IPS DF 19.7 (cell line): ENCODE measurements at places on chromosomes 1 and 21.

GRCh38 chr1:41855713-41856112 is 63.0 kb downstream of the HIVEP3 start:
- DNase-seq, result no peak

- no peak for DNase-seq
These were observed 59.4 kb downstream of the RUNX3 start for GRCh38 chr1:24870551-24871195.

DNA sequence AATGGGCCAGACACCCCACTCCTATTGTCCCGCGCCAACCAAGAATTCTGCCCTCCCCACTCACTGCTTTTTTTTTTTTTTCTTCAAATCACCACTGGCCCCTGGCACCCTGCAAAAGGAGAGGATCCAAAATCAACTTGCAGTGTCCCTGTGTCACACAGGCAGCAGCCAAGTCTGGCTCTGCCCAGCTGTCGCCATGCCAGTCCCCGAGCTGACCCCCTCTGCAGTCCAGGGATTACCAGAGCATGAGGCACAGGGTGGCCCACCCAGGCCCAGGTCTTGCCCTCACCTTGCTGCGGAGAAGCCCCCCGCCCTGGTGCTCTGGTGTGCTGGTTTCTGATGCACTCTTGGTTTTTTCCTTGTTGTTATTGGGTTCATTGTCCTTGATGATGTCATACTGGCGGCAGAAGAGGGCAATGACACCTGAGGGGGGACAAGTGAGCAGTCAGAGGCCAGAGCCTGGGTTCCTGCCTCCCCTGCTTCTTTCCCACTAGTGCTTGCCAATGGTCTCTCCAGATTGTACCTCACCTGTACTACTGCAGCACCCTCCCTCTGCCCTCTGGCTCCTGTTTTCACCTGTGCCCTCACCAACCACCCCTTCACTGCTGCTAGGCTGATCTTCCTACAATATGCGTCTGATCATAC is 6.2 kb downstream of the FNDC5 start:
- DNase-seq, result no peak

GRCh38 chr1:172990598-172991215 is 60.0 kb downstream of the TNFSF18 start:
- DNase-seq, result no peak

- DNase-seq, result no peak
These were observed 12.6 kb upstream of the SAMD11 start for GRCh38 chr1:910881-911721.

GRCh38 chr1:27626031-27626935 is 8.7 kb downstream of the FGR start:
- DNase-seq, result no peak

DNA sequence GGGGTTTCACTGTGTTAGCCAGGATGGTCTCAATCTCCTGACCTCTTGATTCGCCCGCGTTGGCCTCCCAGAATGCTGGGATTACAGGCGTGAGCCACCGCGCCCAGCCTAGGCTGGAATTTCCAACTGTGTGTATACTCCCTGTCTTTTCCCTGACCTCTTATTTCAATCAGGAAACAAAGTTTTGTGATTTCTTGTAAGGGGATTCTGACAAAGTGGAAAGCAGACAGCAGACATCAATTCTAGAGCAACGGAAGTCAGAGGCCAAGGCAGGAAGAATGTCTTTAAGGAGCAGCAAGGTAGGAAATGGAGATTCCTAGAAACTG is 36.0 kb upstream of the SLC44A3 start:
- DNase-seq, result no peak

DNA sequence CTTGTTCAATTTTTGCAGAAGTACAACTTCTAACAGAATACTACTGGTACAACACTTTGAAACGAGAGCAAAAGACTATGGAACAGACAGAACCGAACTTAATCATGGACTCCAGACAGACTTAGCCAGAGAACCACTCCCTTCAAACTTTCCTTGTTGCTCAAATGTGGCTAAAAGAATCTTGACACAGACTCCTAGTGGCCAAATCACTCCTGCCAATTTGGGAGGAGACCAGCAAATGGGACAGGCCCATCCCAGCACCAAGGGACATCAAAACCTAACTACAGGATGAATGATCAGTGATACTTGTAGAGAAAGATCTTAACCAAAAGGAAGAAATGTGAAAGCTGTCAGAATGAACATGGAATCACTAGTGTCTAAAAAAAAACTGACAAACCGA is 154.0 kb downstream of the MATN1 start:
- DNase-seq, result peak; percentile 15

GRCh38 chr1:38336301-38336923 is 289.8 kb upstream of the POU3F1 start:
- DNase-seq, result no peak

GRCh38 chr1:53979712-53980450 is 33.7 kb downstream of the LRRC42 start:
- no peak for DNase-seq

DNA sequence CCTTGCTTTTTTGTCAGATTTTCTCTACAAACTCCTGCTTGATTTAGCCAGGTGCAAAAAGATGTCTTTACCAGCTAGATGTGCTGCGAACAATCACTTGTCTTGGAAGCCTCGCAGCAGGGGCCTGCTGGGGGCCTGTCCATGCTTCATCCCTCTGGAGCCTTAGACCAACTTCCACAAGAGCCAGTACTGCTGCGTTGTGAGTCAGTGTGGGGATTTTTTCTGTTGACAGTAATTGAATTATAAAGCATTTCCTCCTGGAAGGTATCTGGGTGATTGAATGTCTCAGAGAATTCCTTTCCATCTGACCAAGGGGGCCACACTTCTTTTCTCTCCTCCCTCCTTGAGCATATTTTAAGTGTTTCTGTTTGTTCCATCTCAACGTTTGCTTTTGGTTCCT is 40.4 kb upstream of the LDLRAP1 start:
- no peak for DNase-seq

GRCh38 chr1:93779540-93780165 is 98.0 kb upstream of the BCAR3 start:
- no peak for DNase-seq

DNA sequence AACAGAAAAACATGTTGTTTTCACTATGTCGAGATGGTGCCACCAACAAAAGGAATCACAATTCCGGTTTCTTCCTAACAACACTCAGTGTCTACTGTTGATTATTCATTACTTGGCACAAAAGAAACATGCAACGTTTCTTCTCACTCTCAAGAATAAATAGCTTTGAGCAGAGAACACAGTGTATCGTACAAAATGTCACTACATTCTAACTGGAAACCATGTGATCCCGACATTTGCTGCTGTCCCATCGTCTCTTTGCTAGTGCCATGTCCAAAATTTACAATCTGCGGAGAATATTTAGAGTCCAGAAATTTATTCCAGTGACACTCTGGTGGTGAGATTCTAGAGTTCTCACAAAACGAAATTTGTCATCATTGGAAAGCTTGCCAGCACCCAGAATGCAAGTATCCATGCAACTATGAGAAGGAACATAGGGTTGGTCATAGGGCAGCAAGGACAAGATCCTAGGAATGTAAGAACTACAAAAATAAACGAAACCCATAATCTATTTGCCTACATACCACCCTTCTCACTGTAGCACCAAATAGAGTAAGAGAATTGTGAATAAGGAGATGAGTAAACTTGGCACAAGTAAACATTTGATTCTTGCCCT is 505.1 kb downstream of the LTN1 start:
- DNase-seq, result no peak

DNA sequence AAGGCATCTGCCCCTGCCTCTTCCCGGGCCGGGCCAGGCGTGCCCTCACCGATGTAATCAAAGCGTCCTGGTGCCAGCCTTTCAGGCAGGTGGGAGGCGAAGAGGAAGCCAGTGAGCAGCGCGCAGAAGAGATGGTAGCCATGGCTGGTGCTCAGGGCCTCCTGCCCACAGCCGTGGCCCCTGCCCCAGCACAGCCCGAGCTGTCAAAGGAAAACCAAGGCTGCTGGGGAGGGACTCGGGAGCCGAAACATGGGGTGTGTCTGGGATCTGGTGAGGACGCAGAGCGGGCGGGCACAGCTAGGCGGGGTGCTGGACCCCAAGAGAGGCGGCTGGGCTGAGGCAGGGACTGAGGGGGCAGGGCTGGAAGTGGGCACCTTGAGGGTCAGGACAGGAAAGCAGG is 2.7 kb downstream of the BGLAP start:
- DNase-seq, result no peak

DNA sequence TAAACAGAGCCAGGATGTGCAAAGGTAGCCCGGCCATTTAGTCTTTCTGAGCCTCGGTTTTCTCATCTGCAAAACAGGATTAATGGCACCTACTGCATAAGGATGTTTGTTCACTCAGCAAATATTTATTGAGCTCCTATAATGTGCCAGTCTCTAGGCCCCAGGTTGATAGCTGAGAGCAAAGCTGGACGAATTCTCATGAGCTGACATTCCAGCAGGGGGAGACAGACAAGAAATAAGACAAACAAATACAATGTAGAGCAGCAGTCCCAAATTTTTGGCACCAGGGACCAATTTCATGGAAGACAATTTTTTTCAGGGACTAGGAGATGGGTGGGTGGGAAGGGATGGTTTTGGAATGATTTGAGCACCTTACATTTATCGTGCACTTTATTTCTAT is 74.3 kb upstream of the PAX7 start:
- no peak for DNase-seq

- DNase-seq, result no peak
These were observed 528.5 kb downstream of the PLPP3 start for GRCh38 chr1:56050911-56051310.

- DNase-seq, result no peak
These were observed 283.9 kb downstream of the LRRC40 start for GRCh38 chr1:69921486-69921885.

DNA sequence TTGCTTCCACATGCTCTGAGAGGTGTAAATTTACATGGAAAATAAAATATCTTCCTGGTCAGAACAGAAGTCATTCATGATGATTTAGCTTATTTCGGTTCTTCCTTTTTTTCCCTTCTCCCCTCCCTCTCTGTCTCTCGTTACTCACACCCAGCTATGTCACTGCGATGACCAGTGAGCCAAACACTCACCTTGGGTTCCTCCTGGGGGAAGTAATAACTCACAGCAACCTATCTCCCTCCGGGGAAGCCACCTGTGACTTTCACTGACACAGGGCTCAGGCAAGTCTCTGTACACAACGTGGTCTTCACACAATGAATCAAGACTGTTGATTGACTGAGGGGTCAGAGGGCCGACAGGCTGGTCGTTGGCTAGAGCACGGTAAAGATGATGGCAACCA is 135.3 kb upstream of the VANGL1 start:
- DNase-seq, result no peak

- DNase-seq, result no peak
These were observed 60.0 kb upstream of the NTPCR start for GRCh38 chr1:232890340-232890943.

- no peak for DNase-seq
These were observed 10.5 kb downstream of the MTX1 start for GRCh38 chr1:155218854-155219591.

GRCh38 chr1:94746635-94747525 is 73.3 kb upstream of the SLC44A3 start:
- DNase-seq, result no peak

- DNase-seq, result no peak
These were observed 23.2 kb downstream of the GON4L start for GRCh38 chr1:155833665-155834295.

GRCh38 chr1:92487078-92487605 is 417 bp upstream of the GFI1 start:
- DNase-seq, result no peak

DNA sequence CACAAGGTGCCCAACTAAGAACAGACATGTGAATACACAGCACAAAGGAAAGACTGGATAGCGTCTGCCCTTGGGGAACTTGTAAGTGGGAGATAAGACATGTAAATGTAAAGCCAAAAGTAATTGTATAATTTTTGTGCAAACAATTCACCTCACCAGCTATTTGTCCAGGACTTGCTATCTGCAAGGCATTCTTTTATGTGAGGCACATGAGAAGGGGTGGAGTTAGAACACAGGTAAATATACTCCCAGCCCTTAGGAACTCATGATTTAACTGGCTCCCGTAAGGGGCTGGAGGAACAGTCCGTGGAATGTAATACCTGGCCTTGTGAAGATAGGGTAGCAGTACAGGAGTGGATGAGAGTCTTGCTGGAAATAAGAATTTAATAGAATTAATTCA is 61.3 kb downstream of the CDK18 start:
- DNase-seq, result no peak

- DNase-seq, result no peak
These were observed 71.5 kb downstream of the RPS6KC1 start for GRCh38 chr1:213122514-213122929.

DNA sequence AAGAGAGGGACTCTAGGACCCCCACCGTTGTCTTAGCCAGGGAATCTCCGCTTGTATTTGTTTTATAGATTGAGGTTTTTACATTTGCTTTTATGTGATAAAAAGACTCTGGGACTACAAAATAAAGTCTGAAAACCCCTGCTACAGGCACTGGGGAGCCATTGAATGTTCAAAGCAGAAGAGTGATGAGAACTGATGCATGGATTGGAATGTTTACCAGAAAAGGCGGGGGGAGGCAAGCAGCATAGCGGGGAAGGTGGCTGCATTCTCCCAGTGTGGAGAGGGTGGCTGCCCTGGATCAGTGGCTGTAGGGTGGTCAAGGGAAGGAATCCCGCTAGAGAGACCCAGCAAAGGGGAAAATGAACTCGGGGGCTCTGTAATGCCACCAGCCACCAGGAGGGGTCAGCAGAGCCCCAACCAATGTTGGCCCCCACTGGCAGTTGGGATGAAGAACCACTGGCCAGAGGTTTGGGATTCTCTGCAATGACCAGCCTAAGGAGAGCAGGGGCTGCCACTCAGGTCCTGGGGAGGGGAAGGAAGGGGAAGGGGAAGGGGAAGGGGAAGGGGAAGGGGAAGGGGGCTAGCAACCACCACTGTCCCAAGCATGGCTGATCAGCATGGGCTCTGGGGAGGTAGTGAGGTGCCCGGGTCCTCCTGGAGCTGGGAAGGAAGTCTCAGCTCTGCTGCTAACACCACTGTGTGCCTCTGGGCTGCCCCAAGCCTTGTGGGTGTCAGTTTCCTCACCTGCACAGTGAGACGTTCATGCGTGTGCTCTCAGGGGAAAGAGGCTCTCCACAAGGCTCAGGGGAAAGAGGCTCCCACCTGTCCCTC is 19.2 kb upstream of the PEF1 start:
- no peak for DNase-seq

DNA sequence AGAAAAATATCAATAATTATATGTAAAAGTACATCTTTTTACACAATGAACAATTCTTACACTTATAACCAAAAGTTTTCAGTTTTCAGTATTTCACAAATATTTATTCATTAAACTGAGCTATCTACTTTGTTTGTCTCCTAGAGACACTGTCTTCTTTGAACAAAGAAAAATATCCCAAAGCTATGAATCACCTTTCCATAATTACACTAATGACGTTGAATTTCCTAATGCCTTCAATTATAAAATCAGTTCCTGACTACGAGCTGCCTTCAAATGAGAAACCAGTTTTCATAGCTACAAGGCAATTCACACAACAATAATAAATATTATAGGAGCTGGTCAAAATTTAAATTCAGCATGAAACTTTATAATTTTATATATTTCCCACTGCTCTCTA is 201.8 kb upstream of the BRINP3 start:
- DNase-seq, result no peak

DNA sequence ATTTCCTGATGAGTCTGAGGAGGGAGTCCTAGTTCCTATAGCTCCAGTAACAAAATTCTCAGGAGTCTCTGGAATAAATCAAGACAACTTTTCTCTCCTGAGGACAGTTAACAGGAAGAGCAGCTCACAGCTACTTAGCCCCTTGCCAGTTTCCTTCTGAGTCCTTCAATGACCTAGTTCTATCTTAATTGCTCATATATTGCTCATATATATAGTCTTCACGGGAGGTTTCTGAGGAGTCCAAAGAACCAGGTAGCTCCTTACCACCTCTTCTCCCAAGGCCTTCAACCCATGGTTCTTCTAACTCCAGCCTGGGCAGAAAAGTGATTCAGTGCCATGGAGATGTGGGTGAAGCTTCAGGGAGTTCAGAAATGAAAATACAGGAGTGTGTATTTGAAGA is 4.6 kb downstream of the AMIGO1 start:
- DNase-seq, result no peak
